ENCODE measurements at places on chromosomes 2 and 18. TPM values are rescaled to one million over a fixed set of nuclear protein-coding genes. Genes with fewer than 3 reads are reported as not detected.

MPPE1 gene
- total RNA-seq, result 70.3 TPM

MAPK4 gene
- total RNA-seq, result not detected

PAX8 gene
- total RNA-seq, result 1.2 TPM

CTDP1 gene
- total RNA-seq, result 41.2 TPM

ITGA4 gene
- total RNA-seq, result 159 TPM

DNA sequence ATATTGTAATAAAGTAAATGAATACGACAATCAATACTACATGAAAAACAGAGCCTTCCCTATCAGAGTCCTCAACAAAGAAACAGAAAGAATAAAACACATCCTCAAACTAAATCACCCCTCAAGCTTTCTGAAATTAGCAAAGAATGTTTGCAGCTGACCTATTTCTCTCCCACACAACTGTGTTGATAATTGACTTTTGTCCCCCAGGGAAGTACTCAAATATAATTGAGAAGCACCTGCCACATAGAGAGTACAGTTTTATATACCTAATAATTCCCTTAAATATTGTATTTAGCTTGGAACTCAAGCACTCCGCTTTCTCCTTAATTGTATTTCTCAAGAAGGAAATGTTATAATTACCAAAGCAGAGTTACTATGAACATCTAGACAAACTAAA, 12.6 kb downstream of the CACNB4 start:
- no peak for DNase-seq

DNA sequence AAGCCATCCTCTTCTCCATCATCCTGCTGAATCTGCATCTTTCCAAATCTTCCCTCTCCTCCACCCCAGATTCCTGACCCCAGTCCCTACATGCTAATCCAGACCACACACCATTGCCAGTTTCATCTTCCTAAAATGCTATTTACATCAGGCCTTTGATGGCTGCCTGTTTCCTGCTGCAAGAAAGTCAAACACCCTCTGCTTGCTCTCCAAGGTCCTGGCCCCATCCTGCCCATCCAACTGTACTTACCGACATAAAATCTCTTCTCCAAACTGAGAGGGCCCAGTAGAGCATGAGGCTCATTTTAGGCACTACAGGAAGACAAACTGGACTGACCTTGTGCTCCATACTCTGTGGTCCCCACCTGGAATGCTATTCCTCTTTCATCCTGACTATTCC, 19.0 kb downstream of the ALK start:
- DNase-seq, result no peak

DNA sequence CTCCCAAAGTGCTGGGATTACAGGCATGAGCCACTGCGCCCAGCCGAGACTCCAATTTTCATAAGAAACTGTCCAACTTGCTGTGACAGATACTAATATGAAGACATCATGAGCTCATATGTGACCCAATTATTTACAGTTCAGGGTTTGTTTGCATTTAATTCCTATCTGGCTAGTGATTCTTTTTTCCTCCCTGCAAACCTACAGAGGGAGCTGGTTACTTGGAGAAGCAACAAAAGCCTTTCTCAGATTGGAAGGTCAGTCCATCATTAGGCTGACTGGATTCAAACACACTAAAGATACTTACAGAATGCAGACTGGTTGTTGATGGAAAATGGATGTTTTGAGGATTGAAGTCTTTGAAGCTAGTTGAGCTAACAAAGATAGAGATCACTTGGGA, 176.4 kb downstream of the ANKRD44 start:
- DNase-seq, result no peak

- no peak for DNase-seq
Observed at GRCh38 chr2:187541086-187542085, 12.8 kb downstream of the TFPI start.

- peak; percentile 65 for DNase-seq
Observed at GRCh38 chr18:13216711-13217465, 1.7 kb upstream of the LDLRAD4 start.

GRCh38 chr2:72754628-72755320, 71.1 kb downstream of the EXOC6B start:
- DNase-seq, result no peak

GRCh38 chr2:67841711-67842110, 221.1 kb downstream of the C1D start:
- no peak for DNase-seq

DNA sequence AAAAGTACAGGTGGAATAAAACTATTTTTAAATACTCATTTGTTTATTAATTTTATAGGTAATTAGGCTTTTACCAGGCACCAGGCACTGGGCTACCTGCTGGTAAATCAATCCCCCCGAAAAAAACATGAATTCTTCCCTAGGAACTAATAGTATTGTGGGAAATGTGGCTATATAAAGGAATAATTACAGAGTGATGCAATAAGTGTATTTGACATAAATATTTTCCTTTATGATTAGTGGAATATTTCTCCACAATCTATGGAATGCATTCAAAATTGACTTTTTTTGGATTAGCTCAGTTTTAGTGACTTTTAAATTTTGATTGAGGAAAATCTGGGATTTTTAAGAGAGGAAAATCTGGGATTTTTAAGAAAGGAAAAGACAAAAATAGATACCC, 109.7 kb upstream of the BZW1 start:
- no peak for DNase-seq

DNA sequence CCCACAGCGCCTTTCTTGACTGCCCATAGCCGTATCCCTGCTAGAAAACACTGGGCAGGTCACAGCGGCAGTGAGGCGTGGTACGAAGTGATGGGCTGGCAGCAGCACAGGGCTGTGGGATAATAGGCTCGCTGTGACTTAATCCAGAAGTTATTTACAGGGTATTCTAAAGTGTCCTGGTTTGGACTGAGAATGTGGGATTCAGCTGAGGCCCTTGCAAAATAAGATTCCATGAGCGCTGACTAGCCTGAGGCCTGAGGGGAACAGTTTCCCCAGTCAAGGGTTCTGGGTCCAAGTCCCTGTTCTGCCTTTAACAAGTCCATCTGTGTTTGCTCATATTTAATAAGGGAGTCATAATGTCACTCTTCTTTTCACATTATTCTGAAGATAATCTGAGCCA, 34.6 kb downstream of the SETBP1 start:
- no peak for DNase-seq

GRCh38 chr2:131516011-131516410, 11.7 kb upstream of the CCDC74A start:
- no peak for DNase-seq

DNA sequence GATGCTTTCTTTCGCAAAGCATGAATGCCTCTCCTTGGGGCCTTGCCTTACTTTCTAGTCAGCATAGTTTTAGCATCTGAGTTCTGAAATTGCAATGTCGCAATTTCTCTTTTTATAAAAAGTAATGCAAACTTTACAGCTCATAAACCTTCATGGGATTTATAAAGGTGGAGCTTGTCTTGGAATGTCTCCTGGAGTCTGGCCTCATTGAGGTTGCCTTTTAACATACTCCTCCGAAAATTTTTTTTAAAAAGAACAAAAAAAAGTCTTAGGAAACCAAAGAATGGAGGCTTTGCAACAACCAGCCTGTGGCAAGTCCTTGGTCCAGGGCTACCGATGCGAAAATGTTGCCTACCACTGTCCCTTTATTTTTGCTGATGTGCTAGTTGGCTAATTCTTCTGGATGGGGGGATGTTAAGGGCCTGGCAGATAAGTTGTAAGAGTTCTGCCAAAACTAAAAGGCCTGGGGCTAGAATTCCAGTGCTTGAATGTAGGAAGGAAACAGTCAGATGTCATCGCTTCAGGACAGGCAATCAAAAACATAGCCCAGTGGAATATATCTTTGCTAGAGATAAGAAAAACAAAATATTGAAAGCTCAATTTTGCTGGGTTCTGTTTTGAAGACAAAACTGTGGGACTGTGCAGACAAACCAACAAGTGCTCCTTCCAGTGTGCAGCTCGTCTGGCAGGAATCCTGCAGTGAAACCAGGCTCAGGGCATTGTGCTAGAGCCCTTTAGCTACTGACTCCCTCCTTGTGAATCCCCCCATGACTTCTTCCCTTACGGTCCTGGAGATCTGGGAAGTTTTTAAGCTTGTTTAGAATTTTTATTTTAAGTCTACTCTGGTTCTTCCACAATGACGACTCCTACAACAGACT, 213.0 kb downstream of the PIEZO2 start:
- DNase-seq, result no peak

GRCh38 chr18:36355511-36355910, 58.0 kb downstream of the FHOD3 start:
- no peak for DNase-seq

DNA sequence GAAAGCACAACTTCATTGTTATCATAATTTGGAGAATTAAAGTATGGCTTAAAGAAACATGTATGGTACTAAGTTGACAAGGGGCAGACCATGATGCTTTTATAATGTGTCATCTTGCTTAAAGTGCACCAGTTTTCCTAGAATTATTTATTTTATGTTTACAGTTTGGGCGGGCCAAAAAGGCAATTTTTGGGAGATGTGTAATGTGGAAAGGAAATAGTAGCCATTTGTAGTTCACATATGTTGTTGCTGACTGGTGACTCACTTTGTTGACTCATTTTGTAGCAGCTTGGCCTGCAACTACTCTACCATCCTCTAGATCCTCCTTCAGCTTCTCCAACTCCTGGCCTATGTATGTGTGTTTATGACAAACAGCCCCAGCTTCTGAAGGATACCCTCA, 7.7 kb downstream of the ZSCAN30 start:
- DNase-seq, result no peak

- no peak for DNase-seq
Observed at GRCh38 chr2:30871440-30871839, 64.2 kb upstream of the CAPN13 start.

GRCh38 chr2:117308861-117309770, 505.4 kb upstream of the DDX18 start:
- no peak for DNase-seq

DNA sequence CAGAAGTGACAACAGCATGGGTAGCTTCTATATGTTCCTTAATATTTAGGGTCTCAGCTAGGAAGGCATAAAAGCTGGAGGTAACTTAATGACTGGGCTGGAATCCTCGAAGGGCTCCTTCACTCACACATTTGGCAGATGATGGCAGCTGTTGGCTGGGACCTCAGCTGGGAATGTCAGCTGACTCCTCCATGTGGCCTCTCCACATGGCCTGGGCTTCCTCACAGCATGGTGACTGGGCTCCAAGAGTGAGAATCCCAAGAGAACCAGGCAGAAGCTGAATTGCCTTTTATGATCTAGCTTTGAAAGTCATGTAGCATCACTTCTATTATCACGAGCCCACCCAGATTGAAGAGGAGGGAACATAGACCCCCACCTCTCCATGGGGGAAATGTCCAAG, 54.9 kb downstream of the TET3 start:
- no peak for DNase-seq

GRCh38 chr2:176147210-176147799, 4.0 kb upstream of the HOXD4 start:
- no peak for DNase-seq

DNA sequence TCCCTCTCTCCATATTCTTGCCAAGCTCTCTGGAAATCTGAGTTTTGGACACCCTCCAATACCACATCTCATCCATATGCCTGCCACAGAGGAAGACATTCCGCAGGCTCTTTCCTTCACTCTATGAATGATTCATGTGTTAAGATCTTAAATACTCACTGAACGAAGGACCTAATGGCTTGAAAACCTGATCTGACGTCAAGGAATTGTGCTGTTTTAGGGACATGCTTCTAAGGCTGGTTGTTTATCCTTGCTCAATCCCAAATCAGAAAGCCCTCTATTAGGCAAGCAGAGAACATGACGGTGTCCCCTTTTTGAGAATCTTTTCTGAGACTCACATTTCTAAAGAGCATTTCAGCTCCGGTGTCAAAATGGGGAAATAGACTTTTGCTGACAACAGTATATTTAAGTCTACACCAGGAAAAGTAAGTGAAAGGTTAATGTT, 83.7 kb upstream of the GALNT5 start:
- DNase-seq, result no peak

Measured in naive thymus-derived CD4-positive, alpha-beta T cell (primary cell).